ENCODE measurements at places on chromosomes 7 and 10. TPM values are rescaled to one million over a fixed set of nuclear protein-coding genes. Genes with fewer than 3 reads are reported as not detected.

- DNase-seq: no peak
These were observed 36.6 kb upstream of the PDLIM1 start for GRCh38 chr10:95327367-95327766.

- no peak for DNase-seq
These were observed 87.3 kb downstream of the DOCK4 start for GRCh38 chr7:112118581-112119566.

EBF3 gene
- 4.6 TPM for total RNA-seq

- no peak for DNase-seq
These were observed 78.1 kb downstream of the PRKCQ start for GRCh38 chr10:6501931-6502330.

GRCh38 chr10:22319547-22319979 is 1.3 kb upstream of the BMI1 start:
- no peak for DNase-seq

ACTL6B gene
- not detected for total RNA-seq

CALN1 gene
- total RNA-seq: not detected

- no peak for DNase-seq
These were observed 55.9 kb downstream of the DGKI start for GRCh38 chr7:137790828-137791227.

- DNase-seq: no peak
These were observed 128.0 kb downstream of the ADRA2A start for GRCh38 chr10:111204838-111205237.

DNA sequence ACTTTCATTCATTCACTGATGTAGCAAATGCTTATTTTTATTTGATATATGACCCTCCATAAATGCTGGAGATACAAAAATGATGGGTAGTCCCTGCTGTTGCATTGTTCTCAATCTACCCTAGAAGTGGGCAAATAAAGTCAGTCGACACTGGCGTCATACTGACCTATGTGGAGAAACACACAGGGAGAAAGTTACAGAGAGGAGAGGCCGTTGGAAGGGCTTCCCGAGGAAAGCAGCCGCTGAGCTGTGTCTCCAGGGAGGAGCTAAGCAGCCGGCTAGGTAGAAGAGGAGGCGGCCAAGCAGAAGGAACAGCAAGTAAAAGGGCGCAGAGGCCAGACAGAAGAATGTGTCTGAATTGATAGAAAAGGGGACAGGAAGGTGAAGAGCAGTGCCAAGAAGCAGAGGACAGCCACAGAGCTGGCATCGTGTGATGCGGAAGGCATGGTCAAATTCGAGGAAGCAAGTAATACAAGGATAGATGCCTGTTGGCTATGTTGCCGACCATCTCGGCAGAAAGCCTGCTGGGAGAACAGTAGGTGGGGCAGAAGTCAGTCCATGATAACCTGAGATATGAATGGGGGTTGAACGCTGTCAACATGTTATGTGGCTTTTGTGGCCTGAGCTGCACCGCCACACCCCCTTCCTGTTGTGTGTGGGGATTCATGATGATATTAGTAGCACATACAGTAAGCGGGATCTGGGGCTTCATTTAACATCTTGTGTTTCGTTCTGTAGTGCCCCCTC is 25.9 kb downstream of the ST8SIA6 start:
- no peak for DNase-seq

DNA sequence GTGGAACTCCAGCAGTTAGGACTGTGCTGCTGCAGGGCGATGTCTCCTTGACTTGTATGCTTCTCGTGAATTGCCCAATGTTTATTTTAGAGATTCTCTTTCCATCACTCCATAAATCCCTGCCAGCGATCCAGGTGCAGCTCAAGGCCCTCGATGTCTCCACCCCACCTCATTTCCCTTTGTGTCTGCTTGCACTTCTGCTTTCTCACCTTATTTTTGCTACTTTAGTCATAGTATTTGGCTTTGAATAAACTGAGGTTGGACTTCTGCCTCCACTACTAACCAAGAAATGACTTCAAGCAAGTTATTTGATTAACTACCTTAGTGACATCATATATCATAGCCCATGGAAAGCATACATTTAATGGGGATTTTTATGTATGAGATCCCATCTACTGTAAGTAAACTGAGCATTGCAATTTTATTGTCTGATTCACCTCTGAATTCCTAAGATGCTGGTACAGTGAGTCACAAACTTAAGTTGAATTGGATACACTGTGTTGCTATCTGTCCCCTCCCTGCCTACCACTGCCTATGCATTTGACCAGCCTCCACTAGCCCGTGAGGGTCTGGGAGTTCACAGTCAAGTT is 255.8 kb downstream of the ABCA13 start:
- DNase-seq: no peak

FAM180A gene
- total RNA-seq: 133 TPM

GRCh38 chr7:44961844-44962482 is 16.9 kb downstream of the MYO1G start:
- DNase-seq: no peak

SLC13A1 gene
- not detected for total RNA-seq

SKIDA1 gene
- 0.71 TPM for total RNA-seq

GRCh38 chr10:92965314-92965713 is 95.3 kb upstream of the CYP26C1 start:
- no peak for DNase-seq

DNA sequence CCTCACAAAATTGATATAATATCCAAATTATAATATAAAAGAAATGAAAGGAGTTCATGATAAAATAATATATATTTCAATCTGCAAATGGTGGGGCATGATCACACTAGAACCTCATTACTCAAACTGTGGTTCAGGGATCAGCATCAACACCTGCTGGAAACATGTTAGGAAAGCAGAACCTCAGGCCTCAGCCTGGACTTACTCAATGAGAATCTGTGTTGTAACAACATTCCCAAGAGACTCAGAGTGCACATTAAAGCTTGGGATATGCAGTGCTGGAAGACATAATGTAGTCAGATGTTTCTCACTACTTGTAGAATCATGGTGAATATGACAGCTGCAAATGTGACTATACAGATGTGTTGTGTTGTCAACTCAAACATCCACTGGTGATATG is 81.7 kb upstream of the ITPRID1 start:
- DNase-seq: no peak

GRCh38 chr7:104035351-104035750 is 45.9 kb upstream of the RELN start:
- DNase-seq: no peak

DNA sequence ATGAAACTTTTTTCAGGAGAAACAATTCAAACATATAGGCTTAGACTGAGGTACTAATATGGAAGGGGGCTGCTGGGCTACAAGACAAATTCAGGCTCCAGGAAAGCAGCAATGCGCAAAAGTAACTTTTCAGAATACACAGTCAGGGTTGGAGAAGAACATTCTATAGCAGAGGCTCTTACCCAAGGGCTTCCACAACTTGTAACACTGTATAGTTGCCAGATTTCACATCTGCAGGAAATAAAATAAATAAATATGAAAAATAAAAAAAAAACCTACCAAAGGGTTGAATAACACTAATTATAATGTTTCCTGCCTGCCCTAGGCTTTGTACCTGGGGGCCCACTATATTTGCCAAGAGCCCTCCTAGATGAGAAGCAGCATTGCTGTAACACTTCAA is 14.3 kb downstream of the MMS19 start:
- DNase-seq: no peak

All from thoracic aorta (tissue), 2 donors.